Sciatic nerve (tissue), 2 donors: ENCODE measurements at places on chromosomes 7 and 10. TPM values are rescaled to one million over a fixed set of nuclear protein-coding genes. Genes with fewer than 3 reads are reported as not detected.

PTN gene
- total RNA-seq: 5.6 TPM

KDM7A gene
- 24.4 TPM for total RNA-seq

TRIM50 gene
- 0.71 TPM for total RNA-seq

WEE2 gene
- total RNA-seq: not detected

TMEM130 gene
- total RNA-seq: 5.7 TPM

SDHAF3 gene
- total RNA-seq: 11.1 TPM

ATG9B gene
- total RNA-seq: 0.67 TPM

TACR2 gene
- total RNA-seq: 0.53 TPM

PLCE1 gene
- total RNA-seq: 16.9 TPM

PNLIPRP3 gene
- not detected for total RNA-seq

FOXI2 gene
- total RNA-seq: 0.40 TPM

NRG3 gene
- 1.4 TPM for total RNA-seq

TEX36 gene
- total RNA-seq: not detected

- no peak for DNase-seq
Measured at GRCh38 chr7:13411636-13412035, 577.8 kb downstream of the ETV1 start.

DNA sequence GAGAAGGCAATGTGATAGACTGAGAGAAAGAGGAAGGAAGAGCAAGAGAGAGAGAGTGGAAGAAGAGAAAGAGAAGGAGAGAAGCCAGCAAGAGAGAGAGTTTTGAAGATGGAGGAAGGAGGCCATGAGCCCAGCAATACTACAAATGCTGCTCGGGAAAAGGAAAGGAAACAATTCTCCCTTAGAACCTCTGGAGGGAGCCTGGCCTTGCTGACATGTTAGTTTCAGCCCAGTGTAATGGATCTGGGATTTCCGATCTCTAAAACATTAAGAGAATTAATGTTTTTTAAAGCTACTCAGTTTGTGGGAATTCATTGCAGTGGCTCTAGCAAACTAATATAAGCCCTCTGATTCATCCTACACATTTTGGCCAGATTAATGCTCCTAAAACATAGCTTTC, 206.8 kb upstream of the MTPN start:
- no peak for DNase-seq

GRCh38 chr10:88642963-88643362, 21.3 kb upstream of the LIPF start:
- no peak for DNase-seq

- DNase-seq: no peak
Measured at GRCh38 chr10:6165221-6165725, 37.5 kb upstream of the PFKFB3 start.

DNA sequence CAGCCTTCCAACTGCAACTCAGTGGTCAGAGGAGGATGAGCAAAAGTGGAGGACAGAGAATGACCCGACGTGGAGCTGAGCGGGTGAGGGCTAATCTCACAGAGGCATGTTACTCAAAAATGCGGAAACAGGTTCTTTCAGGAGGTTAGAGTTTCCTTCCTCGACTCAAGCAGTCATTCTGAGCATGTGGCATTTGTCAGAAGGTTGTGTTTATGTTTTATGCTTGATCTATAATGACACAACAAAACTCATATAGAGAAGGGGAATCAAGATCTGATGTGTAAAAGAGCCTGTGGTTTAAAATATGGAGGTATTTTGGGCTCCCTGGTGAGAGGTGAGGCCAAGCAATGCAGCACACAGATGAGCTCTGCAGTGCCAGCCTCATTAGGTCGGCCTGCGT, 311.4 kb downstream of the ADARB2 start:
- no peak for DNase-seq

GRCh38 chr7:112001091-112001826, 204.9 kb downstream of the DOCK4 start:
- DNase-seq: no peak

- no peak for DNase-seq
Measured at GRCh38 chr10:3761021-3761686, 23.9 kb downstream of the KLF6 start.

DNA sequence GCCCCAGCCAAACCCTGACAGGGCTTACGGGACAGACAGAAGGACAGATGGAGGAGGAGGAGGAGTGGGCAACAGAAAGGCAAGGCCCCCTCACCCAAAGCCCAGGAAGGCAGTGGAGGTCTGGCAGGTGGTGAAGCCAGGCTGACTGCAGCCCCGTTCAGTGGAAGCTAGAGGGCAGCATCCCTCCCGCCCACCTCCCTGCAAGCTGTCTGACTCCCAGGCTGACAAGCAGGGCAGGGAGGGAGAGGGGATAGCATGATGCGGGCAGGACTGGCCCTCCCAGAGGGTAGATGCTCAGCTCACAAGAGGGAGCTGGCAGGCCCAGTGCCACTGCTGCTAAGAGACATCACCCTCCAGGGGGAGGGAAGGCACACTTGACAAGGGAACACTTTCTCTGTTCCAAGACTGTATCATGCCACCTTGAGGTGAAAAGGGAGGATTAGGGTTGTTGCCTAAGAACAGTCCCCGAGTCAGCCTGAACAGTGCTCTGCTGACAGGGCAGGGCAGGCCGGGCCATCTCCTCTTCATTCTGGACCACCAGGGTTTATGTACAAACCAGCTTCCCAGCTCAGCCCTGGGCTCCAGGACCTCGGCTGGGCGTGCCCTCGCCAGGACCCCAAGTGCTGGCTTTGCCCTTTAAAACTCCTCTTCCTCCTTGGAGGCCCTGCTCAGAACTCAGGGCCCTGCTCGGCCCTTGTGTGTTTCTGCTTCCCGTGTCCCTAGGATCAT, 61.8 kb downstream of the RASGEF1A start:
- peak; percentile 69 for DNase-seq

- DNase-seq: no peak
Measured at GRCh38 chr7:33829536-33829935, 75.8 kb upstream of the BMPER start.

DNA sequence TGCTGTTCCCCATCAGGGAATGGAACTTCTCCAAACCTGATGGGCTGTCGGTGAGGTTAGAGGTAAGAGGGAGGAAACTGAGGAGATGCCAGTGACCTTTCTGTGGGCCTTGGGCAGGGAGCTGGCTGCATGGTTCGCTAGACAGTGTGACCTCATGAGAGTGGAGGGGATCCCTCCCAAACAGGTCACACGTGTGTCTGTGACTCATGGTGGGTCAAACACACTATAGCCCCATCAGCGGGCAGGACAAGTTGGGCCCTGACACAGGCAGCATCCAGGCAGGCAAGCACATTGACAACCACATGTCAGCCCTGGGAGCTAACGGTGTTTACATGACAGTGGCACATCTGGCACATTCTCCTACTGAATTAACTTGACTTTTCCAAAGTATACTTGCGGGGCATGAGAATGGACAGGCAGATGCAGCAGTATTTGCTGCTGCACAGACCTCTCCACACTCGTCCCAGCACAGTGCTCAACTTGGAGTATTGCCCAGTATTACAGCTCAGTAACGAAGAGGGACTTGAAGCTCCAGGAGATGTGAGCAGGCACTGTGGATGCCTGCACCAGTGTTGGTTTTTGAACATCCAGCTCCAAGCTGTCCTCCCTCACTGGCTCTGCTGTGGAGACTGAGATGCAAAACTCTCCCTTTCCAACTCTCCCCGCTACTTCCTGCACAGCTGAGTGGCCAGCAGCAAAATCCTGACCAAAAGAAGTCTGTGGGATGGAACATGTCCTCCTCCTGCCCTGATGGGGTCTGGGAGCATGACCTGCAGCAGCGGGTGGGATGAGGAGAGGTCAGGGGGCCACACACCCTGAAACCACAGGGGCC, 199.6 kb downstream of the WDR37 start:
- no peak for DNase-seq

DNA sequence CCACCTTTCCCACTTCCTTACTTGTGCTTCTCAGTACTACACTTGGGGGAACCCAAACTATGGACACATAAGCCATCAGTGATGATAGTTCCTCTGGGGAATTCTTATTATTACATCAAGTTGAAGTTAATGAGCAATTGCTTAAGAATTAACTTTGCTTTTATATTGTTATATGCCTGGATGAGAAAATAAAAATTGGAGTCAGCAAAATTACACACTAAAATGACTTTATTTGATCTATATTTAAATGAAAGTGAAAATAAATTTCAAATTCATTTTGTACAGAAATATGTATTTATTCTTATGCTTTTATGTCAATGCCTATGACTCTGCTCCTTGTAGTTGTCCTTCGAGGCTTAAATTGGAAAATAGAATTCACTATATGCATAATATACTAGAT, 149.4 kb upstream of the KCND2 start:
- no peak for DNase-seq
